ENCODE measurements at places on chromosomes 2 and 18.

DNA sequence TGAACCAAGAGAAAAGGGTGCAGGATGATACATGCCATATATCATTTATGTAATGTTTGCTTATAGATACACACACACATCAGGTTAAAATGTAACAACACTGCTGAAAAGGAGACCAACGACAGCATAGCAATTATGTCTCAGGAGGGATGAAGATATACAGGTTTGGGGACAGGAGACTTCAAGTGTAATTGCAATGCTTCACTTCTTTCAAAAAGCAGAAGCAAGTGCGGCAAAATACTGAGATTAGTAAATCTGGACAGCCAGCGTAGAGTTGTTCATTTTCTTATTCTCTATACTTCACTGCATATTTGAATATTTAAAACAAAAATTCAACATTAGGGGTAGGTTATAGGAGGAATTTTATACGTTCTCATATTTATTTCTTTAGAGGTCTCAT, 87.2 kb downstream of the L3MBTL4 start:
- no peak for DNase-seq

DNA sequence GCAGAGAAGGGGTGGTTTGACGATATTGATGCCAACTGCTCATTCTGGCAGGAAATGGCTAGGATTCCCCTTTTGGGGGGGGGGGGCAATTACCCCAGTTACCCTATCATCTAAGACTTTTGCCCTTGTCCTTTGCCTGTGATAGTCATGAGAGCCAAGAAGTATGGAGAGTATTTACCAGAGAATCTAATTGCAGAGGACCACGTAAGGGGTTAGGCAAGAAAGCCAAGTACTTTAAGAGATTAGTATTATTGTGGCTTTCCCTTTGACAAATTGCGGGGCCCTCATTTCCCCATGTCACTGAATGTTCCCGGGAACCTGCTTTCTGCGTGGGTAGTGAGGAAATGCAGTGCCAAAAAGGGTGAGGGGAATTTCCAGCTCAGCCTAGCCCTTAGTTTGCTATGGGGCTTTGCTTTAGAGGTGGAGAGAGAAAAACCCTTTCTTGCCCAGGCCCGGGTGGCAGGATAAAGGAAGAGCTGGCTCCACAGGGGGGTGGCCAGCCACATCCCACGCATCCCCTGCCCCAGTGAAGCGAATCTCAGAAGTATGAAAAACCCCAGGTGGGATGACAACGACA, 1.5 kb downstream of the AQP4 start:
- DNase-seq, result no peak

GRCh38 chr2:207132019-207132418, 33.7 kb downstream of the KLF7 start:
- DNase-seq, result no peak

GRCh38 chr18:36649205-36649604, 179.6 kb downstream of the TPGS2 start:
- DNase-seq, result no peak

All from Caco-2 (cell line).